Sciatic nerve (tissue), 2 donors: ENCODE measurements at places on chromosomes 6 and 20. TPM values are rescaled to one million over a fixed set of nuclear protein-coding genes. Genes with fewer than 3 reads are reported as not detected.
A peak's percentile ranks its signal among the peaks of the same experiment; 100 is the strongest.

DNA sequence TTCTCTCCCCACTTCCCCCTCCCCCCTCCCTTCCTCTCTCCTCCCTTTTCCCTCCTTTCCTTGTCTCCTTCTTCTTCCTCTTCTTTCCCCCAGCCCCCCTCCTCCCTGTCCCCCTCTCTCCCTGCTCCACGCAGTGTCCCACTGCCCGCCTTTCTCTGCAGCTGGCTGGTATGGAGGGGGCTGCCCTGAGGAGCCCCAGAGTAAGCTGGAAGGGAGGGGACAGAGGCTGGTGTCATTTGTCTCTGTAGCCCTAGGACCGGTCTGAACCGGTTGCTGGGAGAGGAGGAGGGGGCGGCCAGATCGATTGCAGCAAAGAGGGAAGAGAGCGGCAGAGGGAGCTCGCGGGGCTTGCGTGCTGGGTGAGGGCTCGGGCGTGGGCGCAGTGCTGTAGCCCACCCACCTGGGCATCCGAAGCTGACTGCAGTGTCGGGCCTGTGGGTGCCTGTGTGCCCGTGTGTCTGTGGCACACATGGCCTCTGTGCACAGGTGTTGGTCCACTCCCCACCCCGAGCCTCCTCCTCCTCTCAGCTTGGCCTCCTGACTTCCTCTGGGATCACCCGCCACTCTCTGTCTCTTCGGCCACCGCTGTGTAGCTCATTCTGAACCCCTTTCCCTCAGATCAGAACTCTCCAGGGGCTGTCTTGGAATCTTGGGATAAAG is 50.6 kb downstream of the SRC start:
- DNase-seq, result peak; percentile 54

DNA sequence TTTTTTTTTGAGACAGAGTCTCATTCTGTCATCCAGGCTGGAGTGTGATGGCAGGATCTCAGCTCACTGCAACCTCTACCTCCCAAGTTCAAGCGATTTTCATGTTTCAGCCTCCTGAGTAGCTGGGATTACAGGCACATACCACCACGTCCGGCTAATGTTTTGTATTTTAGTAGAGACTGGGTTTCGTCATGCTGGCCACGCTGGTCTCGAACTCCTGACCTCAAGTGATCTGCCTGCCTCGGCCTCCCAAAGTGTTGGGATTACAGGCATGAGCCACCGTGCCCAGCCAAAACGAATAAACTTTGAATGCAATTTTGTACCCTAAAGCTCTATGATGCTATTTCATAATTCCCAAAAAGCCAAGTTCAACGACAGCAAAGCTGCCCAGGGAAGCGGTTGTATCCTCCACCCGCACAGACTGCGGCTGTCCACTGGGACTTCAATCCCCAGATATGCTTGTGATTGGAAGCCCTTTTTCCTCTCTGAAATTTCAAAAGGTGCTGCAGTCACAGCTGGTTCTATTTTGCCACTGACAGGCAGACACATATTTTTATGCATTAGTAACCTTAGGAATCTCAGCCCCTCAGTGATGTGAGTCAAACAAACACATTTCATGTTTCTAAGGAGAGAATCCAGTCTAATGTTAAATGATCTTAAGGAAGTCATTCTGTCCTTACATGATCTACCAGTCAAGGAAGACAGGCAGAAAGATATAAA is 8.7 kb upstream of the RAMACL start:
- DNase-seq, result no peak

DNA sequence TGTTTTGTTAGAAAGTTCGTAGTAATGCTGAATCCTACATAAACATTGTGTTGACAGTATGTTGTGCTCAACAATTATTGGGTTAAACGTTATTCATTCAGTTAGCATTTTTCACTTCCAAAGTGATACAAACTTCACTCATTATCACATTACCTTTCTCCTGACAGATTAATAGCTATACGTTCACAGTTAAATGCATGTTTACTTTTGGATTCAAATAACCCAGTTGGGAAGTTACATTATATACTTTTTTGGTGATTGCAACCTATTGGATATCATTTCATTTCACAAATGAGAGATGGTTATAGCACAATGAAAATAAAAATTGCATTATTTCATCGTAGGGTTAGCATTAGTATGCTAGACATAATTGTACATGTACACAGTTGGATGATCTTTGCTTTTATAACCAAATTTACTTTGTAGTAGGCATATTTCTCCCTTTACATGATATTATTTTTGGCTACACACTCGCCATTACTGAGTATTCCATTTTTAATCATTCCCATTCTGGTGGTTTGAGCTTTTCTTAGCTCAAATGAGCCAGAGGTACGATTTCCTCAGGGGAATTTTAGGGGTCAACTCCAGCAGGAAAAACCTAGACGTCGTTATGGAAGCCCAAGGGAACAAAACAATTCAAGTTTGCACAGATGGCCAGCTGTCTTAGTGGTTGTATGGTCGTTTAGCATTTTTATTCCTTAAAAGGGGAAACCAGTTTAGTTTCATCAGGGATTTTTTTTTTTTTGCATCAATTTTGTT is 2.1 kb upstream of the HIVEP1 start:
- DNase-seq, result no peak

DNA sequence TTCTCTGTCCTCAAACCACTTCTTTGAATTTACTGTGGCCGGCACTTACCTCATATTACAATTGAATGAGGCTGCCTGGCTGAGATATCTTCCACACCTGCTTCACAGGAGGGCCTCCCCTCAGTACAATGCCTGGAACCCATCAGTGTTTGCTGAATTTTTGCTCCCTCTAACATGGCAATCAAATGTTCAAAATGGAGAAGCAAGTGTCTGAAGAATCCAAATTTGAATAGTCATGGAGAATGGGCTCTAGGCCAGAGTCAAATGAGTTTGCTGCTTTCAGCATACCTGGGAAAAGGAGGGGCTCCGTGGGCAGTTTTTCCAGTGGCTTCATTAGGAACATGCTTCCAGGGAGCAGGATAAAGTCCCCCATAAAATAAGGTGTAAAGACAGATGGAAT is 564.8 kb downstream of the UTRN start:
- no peak for DNase-seq

GRCh38 chr6:57021086-57021720 is 25.3 kb upstream of the KIAA1586 start:
- no peak for DNase-seq

DNA sequence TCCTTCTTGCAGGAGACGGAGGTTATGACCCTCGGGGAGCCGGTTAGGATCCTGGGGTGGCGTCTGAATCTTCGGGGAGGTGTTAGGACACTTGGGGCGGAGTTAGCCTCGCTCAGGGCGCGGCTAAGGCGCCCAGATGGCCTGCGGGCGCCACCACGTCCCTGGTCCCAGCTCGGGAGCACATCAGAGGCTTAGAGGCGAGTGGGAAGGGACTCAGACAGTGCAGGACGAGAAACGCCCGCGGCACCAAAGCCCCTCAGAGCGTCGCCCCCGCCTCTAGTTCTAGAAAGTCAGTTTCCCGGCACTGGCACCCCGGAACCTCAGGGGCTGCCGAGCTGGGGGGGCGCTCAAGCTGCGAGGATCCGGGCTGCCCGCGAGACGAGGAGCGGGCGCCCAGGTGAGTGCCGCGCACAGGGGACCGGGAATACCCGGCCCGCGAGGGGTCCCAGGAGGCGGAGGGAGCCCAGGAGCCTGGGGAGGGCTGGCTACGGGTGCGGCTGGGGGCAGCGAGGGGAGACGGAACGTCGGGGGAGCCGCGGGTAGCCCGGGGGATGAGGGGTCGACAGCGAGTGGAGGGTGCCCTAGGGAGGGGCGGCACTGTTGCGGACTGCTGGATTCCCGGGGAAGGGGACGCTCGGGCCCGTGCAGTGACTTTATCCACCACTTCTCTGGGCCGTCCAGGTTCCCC is at the start of gene HCK:
Gene HCK, plus strand, starts transcription at position 153 of the 688 bp plus-strand sequence.
- DNase-seq, result peak; percentile 59

The SNAP91 gene
- 2.7 TPM for total RNA-seq
